ENCODE measurements at places on chromosomes 2 and 18. TPM values are rescaled to one million over a fixed set of nuclear protein-coding genes. Genes with fewer than 3 reads are reported as not detected.

DNA sequence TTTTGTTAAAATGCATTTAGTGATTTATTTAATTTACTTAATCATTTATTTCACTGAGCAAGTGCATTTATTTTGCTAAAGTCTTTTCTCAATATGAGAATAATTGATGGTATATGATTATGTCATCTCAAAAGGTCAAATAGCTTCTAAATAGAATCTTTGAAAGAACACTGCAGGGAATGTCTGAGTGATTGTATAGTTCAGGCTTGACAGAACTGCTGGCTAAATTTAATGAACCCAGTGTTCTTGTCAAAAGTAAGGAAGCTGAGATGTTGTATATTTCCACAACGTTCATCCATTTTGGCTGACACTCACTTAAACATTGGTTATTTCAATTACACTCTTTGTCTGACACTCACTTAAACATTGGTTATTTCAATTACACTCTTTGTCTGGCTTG is 39.3 kb upstream of the CDH7 start:
- DNase-seq, result no peak

DNA sequence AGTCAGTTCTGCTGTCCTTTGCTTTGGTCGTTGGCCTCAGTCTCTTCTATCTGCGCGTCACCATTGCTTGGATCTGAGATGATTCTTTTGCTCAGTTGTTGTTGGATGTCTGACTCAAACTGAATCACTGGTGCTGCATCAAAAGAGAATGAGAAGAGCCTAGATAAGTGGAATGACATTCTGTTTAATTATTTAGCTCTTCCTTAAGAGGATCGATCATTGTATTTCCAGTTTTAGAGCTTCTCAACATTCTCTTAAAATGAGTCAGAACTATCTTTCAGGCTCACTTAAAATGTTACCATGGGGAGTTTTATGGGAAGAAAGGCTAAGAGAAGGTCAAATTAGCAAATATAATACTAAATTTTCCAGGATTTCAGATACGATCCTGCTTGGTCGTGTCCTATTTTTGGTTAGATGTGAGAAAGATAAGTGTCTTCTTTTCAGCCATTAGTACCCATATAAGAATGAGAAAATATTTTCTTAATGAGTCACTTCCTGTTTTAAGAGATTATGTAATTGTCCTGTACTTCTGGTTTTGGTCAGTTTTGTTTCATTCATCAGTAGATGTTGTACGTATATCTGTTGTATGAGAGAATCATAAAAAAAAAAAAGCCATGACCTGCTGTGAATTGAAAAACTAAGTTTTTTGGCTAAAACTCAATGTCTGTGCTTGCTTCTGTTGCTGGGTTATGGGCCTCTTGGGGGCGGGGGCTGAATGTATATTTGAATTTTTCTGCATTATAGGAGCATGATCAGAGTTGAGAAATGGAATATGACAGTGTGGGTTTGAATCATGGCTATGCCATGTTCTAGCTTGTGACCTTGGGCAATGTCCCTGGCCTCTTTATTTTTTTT is 31.6 kb upstream of the CASP10 start:
- DNase-seq, result no peak

GRCh38 chr2:65700004-65700651 is 267.7 kb upstream of the SPRED2 start:
- peak; percentile 26 for DNase-seq

- DNase-seq, result no peak
Measured at GRCh38 chr2:226622484-226622883, 177.1 kb downstream of the IRS1 start.

- DNase-seq, result no peak
Measured at GRCh38 chr2:150767991-150768746, 280.7 kb upstream of the RND3 start.

GRCh38 chr2:233468741-233469110 is 97.9 kb downstream of the USP40 start:
- DNase-seq, result no peak

DNA sequence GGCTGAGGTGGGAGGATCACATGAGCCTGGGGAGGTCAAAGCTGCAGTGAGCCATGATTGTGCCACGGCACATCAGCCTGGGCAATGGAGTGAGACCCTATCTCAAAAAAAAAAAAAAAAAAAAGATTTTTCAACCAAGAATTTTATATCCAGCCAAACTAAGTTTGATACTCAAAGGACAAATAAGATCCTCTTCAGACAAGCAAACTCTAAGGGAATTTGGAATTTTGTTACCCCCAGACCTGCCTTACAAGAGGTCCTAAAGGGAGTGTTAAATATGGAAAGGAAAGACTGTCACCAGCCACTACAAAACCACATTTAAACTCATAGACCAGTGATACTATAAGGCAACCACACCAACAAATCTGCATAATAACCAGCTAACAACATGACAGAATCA is 67.5 kb downstream of the WDPCP start:
- no peak for DNase-seq

- no peak for DNase-seq
Measured at GRCh38 chr2:226466589-226466988, 333.0 kb downstream of the IRS1 start.

Gene SAG
- total RNA-seq, result 0.80 TPM

- no peak for DNase-seq
Measured at GRCh38 chr2:75054296-75054695, 95.9 kb downstream of the POLE4 start.

Gene SLC38A11
- total RNA-seq, result not detected

DNA sequence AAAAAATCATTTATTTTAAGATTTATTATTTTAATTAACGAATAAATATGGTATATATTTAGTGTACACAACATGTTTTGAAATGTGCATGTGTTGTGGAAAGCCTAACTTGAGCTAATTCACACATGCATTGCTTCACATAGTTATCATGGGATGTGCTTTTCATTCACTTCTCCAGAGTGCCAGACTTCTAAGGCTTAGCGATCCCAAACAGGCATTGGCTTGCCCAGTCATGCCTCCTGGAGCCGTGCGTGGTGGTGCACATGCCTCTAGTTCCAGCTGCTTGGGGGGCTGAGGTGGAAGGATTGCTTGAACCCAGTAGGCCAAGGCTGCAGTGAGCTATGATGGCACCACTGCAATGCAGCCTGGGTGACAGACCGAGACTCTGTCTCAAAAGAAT is 40.5 kb downstream of the ARHGEF4 start:
- DNase-seq, result no peak

DNA sequence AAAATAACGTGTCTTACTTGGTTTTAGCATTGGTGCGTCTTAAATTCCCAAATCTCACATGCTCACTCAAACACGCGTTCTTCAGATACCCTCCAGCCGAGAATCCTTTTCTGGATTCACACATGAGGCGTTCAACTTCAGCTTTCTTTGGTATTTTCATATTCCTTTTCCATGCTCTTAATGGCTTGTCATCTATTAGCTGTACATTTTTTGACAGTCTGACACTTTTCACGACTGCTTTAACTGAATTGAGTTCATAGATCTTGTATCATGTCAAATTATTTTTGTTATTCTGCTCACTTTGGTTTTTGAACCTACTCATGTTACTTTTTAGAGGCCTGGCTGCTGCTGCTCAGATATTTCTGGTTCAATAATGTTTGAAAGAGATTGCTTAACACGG is 59.0 kb downstream of the INPP5D start:
- DNase-seq, result no peak

GRCh38 chr2:128549094-128549493 is 230.4 kb upstream of the HS6ST1 start:
- DNase-seq, result no peak

Gene XRCC5
- total RNA-seq, result 292 TPM

DNA sequence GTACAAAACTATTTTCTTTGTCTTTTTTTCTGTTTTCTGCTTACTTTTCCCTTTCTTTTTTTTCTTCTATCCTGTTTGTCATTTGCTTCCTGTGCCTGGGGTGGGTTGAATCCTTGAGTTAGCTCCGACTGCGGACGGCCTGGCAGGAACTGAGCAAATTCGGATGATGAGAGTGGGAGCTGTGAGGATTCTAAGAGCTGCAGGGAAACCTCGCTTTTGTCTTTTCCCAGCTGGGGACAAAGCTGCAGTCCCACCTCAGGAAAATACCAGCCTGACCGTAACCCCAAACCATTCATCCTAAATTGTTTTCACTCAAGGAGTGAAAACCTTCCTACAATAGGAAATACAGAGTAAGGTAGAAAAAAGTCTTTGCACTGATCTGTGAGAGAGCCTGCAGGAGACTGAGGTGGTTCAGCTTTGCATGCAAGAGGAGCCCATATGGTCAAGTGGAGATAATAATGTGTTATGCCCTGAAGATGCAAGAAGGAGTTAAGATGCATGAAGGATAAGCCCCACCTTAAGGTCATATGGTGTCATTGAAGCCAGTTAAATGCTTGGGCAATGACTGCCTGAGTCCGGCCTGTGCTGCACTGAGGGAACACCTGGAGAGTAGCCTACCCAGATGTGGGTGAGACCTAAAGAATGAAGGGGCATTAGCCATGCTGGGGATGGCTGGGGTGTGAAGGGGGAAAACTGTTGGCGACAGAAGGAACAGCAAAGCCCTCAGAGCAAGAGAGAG is 31.7 kb upstream of the ARL4C start:
- no peak for DNase-seq

Gene SNORC
- total RNA-seq, result 0.03 TPM

Gene SMC6
- 16.1 TPM for total RNA-seq

GRCh38 chr18:55115606-55116005 is 156.3 kb upstream of the CCDC68 start:
- DNase-seq, result no peak

GRCh38 chr2:68715353-68716041 is 19.1 kb upstream of the ARHGAP25 start:
- DNase-seq, result peak; percentile 30

DNA sequence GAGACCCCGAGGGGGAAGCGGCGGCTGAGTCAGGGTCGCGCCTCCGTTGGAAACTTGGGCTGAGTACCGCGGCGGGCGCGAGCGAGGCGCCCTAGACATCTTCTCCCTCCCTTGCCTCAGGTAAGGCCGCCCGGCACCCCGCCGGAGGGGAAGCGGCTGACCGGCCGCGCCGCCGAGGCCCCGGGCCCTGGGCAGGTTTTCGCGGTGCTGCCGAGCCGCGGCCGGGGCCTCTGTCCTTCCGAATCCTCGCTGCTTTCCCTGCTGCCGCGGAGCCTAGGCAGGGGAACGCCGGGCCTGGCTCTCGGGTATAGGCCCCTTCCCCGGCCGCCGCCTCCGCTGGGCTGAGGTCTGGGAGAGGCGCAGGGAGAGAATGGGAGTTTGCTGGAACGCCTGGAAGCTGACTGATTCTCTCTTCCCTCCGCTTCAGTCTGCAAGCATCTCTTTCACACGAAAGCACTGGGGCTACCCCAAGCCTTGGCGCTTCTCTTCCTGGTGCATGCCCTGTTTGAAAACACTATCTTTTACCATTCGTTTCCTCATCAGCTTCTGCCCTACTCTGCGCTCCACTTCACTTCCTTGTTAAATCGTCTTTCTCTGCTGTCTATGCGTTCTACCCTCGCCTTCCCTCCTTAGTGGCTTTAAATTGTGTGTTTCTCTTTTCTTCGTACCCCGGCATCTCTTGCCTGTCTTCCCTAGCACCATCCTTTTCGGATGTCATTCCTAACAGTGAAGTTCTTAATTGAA is 652 bp downstream of the PPM1B start:
- DNase-seq, result peak; percentile 40

Gene MCFD2
- 127 TPM for total RNA-seq

DNA sequence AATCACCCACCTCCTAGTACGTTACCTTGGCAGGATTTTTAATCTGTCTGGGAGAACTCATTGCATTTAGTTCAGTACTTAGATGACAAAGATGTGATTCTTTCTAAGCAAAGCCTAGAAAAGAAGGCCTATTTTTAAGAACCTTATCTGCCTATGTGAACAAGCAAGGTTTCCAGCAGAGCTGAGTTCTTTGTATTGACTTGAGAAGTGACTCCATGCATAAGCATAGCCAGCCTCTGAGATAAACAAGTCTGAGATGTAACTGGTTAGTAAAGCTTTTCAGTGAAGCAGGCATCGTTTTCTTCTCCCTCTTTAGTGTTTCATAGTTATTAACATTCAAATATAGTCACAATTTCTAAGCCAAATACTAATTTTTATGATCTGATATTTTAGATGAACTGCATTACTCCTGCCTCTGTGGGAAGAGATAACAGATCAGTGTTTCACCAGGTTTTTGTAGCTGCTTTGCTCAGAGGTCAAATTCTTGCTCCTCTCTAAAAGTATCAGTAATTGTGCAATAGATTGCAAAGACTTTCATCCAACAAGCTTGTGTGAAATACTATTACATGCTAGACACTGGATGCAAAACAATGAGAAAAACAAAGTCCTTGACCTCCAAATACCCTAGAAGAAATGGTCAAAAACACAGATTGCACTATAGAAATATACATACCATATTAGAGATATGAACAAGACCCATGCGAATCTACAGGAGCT is 107.8 kb downstream of the MBD2 start:
- no peak for DNase-seq

- no peak for DNase-seq
Measured at GRCh38 chr2:72788756-72789155, 37.1 kb downstream of the EXOC6B start.

Gene AQP12B
- total RNA-seq, result not detected

- no peak for DNase-seq
Measured at GRCh38 chr2:200472853-200473464, 36.9 kb downstream of the KCTD18 start.

DNA sequence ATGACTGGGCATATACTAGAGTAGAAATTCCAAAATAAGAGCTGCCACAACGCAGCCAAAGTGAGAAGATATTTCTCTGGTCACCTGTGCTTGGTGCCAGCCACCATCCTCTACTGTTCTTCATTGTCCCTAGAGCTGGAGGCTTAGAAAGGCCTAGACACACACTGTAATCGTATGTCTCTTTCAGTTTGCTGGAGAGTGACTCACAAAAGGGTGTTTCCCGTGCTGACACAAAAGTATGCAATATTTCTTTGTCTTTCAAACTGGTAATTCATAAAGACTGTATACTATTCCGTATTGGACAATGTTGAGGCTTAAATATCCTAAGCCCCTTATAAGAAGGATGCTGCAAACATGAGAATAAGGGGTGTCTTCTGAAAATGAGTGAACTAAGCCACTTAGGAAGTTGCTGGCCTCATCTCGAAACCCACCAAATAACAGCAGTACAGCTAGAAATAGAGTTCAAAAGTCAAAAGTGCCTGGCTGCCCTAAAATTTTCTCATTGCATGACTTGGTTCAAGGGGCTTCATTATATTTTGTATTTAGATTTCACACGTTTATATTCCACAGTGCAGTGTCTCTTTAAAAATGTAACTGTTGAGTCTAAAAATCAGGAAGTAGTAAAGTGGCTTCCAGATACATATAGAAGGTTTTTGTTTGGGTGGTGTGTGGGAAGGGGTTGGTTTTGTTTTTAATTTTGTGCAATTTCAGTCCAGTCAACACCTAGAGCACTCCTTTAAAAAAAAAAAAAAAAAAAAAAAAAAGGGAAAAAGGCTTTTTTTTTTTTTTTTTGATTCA is 601.1 kb downstream of the ARHGAP15 start:
- DNase-seq, result no peak

Gene EGR4
- total RNA-seq, result not detected

GRCh38 chr2:190167702-190168101 is 105.2 kb upstream of the MSTN start:
- no peak for DNase-seq

Gene RSAD2
- not detected for total RNA-seq

GRCh38 chr2:164551519-164551918 is 69.8 kb downstream of the GRB14 start:
- no peak for DNase-seq

GRCh38 chr2:217216316-217216715 is 356.5 kb upstream of the TNP1 start:
- DNase-seq, result no peak

Gene GPBAR1
- total RNA-seq, result not detected

Gene NPPC
- 1.6 TPM for total RNA-seq

Gene SCN2A
- not detected for total RNA-seq

GRCh38 chr2:2930841-2931240 is 446.8 kb downstream of the EIPR1 start:
- DNase-seq, result no peak
